ENCODE measurements at places on chromosomes 4 and X.

DNA sequence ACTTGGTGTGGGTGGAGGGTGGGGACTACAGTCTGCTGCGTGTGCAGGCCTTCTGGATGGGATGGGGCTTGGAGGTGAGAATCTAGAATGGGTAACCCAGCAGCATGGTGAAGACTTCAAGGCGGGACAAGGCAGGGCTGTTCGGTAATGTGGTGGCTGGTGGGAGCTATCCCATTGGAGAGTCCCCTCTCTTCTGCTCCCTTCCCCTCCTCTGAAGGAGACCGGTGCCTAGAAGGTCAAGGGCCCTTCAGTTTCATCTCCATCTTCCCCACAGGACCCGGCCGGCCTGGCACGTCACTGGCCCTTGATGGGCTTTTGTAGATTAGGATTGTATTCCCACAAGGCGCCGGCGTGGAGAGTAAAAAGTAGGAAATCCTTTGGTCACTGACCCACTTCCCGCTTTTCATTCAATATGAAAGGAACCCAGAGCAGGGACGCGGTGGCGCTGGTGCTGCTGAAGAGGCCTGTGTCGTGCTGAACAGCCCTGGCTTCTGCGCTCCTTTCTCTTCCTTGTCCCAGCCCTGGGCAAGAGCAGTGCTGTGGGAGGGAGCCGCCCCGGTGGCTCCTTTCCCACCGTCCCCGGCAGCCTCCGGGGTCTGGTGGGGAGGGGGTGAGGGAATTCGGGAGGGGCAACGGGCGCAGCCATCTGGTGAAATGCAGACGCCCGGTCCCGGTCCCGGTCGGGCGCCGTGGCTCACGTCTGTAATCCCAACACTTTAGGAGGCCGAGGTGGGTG is 7.3 kb upstream of the HMGB3 start:
- no peak for DNase-seq

DNA sequence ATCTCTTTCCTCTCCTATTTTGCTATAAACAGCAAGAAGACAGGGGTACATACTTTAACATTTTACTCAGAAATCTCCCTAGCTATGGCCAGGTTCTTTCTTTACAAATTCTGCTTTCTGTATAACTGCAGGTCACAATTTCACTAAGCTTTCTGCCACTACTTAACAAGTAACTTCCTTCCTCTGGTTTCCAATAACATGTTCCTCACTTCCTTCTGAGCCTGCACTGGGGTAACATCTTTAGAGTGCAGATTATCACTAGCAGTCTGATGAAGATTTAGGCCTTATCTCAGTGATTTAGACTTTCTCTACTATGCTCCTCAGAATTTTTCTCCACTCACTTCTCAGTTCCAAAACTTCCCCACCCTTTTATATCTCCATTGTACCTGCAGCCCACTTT is 1930.5 kb upstream of the AGA start:
- no peak for DNase-seq

DNA sequence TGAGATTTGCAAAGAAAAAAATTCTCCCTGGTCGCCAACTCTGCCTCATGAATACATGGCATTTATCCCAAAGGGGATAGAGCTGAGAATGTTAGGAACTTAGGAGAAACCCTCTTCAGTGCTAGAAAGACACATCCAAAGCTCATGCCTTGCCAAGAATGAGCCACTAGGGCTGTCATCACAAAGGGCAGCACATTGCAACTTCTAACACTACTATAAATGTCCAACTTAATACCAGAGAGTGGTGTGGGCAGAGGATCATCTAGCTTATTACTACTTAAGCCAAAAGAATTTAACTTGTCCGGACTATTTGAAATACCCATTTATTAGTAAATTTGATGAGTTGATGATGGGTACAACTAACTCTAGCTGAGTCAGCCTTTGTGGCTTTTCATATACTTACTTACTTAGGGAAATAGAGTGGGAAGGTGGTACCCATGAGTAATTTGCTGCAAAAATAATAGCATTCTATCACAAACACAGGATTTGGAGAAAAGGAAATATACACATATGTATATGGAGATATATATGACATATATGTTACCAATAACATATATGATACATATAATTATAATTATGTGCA is 66.3 kb upstream of the GAB1 start:
- DNase-seq: no peak

- DNase-seq: no peak
These were observed 280.3 kb upstream of the KLF3 start for GRCh38 chr4:38383646-38384121.

DNA sequence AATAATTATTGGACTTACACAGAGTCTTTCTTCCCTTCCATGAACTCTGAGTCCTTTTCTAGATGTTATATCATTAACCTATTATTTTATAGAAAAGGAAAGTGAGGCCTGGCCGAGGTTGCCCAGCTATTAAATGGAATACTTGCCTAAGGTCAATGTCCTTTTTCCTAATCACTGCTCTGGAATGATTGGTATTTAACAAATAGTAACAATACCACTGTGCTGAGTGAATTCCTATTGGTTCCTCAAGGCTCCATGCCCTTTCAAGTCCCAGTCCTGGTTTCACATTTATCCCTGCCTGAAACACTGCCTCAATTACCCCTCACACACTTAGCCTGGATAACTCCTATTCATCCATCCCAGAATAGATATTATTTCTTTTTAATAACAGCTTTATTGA is 6.2 kb downstream of the TCEAL9 start:
- DNase-seq: no peak

Measured in MM.1S (cell line).